Ovary (tissue), 10 donors: ENCODE measurements at places on chromosomes 12 and 14. TPM values are rescaled to one million over a fixed set of nuclear protein-coding genes. Genes with fewer than 3 reads are reported as not detected.

GRCh38 chr12:104207416-104208205, 8.0 kb upstream of the TXNRD1 start:
- no peak for DNase-seq

DNA sequence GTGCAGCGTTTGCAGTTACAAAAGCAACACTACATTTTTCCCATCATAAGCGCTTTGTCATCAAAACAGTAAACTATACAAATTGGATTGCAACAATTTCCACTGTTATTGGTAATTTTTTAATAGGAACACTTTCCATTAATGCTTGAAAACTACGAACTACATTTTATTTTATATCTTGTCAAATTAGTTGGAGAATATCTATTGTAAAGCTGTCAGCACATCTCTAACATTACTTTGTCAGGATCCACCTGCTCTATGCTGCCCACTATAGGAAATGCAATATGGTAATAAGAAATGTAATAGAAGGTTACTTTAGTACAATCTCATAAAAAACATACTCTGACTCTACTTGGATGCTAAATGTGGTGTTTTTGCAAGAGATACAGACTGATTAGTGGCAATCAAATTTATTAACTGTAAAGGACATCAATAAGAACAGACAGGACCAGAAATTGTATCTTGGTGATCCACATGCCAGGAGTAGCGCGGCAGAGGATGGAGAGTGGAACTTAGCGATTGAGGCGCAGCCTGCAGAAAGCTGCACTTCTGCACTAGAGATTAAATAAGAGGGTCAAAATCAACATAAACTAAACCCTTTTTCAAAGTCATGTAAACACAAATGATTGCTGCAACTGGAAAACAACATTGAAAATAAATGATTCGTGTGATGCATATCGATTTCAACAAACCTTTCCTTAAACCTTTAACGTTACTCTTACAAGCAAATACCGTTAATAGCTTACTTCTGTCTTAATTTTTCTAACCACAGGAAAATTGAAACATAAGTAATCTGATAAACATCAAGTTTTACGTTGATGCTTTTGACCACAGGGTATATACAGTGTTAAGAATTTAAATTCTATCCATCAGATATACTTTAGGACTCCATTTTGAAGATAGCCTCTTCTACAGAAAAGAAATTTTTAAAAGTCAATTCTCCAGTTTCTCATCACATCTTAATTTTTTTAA, 3.6 kb upstream of the ARID2 start:
- no peak for DNase-seq

DNA sequence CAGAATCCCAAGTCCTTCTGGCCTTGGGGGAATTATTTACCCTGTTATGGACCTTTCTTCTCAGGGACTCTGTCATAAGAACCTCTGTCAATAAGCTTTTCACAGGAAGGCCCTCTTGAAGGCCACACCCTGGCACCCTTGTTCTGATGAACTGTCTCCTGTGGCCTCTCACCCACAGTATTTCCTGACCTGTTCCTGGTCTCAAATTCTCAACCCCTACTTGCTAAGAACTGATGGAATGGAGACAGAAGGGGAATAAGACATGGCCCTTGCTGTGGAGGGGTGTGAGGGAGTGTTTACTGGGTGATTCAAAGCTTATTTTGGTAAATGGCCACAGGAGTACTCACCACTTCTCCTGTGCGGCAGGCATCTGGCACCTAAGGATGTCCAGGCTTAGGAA, 1082.9 kb downstream of the BCL11B start:
- DNase-seq: no peak

DNA sequence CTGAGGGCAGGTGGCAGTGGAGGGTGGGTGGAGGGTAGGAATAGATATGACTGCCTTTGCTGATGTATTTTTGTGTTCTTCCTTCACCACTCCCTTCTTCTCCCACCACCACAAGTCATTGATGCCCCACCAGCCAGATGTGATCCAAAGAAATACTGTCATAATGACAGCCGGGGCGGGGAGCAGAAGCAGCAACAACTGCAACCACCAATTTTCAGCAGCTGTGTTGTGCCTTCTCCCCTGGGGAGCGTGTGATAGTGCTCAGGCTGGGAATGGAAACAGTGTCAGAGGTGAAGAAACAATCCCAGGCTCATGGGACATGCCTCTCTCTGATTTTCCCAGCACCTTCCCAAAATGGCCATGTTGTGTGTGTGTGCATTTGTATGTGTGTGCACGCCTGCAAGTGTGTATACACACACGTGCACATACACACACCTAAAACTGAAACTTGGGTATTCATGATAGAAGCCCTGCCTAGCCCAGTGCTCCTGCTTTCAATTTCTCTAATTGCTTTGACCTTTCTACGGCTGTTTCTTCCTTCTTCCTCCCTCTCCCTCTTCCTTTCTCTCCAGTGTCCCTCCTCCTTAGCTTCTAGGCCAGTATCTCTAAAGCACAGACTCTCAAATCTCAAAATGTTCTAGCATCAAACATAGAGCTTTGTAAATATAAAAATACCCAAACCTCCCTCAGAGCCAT, 299.2 kb upstream of the FKBP4 start:
- DNase-seq: no peak

GRCh38 chr12:95774311-95775045, 16.1 kb downstream of the NTN4 start:
- no peak for DNase-seq

- DNase-seq: no peak
Measured at GRCh38 chr14:70333289-70333688, 26.2 kb downstream of the COX16 start.

Gene LRRC43
- total RNA-seq: 12.9 TPM
